ENCODE measurements at places on chromosomes 16 and 17.

- DNase-seq, result no peak
These were observed 394.7 kb downstream of the SOX9 start for GRCh38 chr17:72515291-72516065.

GRCh38 chr17:75844530-75845057 is 390 bp upstream of the UNC13D start:
- no peak for DNase-seq

DNA sequence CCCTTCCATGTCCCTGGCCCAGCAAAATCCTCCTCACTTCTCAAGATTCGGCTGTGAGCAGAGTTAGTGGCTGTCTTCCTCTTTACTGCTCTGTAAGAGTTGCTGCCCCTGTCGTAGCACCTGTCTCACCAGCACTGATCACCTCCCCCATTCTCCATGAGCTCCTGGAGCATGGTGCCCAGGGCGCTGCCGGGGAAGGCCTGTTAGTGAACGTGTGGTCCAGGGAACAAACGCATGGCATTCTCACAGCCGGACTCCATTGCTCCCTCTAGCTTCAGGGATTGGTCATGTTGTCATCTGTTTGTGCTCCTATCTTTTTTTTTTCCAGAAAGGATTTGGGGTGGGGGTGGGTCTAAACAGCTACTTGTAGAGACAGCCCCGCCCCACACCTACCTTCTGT is 141.2 kb downstream of the CMIP start:
- no peak for DNase-seq

- DNase-seq, result no peak
These were observed 16.4 kb upstream of the SLC16A11 start for GRCh38 chr17:7060165-7060891.

DNA sequence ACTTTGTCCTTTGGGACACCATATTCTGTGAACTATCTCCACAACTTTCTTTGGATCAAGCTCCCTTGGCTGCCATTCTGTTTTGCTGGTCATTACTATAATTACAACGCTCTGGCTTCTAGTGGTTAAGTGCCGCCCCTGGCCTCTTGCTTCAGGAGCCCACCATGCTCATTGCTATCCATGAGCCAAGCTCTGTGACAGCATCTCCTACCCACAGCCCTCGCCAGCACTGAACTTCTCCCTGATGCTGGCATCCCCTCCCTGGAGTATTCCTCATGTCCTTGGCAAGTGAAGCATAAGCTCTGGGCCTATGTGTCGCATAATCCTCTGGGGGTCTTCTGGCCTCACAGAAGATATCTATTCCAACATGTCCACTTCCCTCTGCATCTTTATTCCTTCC is 60.6 kb upstream of the DHX40 start:
- DNase-seq, result no peak

- no peak for DNase-seq
These were observed 95.5 kb downstream of the CCT6B start for GRCh38 chr17:34865716-34866115.

DNA sequence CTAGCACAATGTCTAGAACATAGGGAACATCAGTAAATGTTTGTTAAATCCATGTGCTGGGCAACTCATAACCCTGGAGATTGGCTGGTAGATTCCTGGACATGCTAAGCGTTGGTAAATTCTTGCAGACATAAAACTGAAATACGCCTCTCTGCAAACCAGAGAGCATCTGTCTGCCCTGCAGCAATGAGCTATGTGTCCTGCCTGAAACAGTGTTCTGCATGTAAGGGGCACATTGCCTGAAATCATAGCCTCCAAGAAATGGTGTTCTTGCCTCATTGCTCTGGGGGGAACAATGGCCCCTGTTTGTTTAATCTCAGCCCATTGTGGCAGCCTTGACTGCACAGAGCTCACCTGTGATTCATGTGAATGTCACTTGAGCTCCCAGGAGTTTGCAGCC is 113.5 kb upstream of the CCL2 start:
- no peak for DNase-seq

DNA sequence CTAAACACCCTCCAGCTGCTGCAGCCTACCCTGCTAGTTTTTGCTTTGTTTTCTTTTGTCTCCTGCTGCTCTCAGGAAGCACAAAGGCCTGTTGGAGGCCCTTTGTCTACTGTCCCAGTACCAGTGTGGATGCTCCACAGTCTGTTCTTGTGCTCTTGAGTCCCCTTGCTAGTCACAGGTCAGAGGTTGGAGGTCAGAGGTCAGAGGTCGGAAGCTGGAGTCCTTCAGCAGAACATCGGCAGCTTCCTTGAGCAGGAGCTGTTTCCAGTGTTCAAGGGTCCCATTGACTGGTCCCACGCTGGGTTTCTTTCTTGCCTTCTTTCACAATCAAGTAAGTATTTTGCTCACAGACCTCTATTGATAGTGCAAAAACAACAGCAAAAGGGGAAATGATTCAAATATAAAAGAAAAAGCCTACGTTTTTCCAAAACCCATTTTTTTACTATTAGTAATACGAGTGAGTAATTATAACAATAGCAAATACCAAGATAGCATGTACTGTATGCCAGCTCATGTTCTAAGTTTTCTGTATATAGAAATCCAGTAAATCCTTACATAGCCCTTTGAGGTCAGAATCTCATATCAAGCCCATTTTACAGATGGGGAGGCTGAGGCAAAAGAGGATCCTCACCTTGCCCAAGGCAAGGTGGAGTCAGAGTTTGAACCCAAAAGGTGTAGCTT is 10.9 kb upstream of the IL34 start:
- no peak for DNase-seq

- no peak for DNase-seq
These were observed 77.5 kb downstream of the ENGASE start for GRCh38 chr17:79152110-79152509.

GRCh38 chr17:65519462-65519861 is 42.0 kb downstream of the AXIN2 start:
- DNase-seq, result no peak

DNA sequence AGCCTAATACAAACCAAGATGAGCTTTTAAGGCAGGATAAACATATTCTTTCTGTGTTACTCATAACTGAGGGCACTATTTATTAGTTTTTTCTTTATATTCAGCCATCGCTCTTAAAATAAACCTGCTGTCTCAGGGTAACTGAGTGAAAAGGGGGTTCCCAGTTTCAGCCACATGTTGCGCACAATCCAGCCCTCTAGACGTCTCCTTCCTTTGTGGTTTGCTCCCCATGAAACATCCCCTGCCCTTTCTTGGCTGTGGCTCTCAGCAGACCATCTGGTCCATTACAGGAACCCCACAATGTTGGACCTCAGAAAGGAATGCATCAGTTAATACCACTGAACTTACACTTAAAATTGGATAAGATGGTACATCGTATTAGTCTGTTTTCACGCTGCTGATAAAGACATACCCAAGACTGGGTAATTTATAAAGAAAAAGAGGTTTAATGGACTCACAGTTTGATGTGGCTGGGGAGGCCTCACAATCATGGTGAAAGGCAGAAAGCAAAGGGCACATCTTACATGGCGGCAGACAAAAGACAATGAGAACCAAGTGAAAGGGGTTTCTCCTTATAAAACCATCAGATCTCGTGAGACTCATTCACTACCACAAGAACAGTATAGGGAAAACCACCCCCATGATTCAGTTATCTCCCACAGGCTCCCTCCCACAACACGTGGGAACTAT is 12.6 kb upstream of the IL21R start:
- no peak for DNase-seq

- DNase-seq, result no peak
These were observed 89.5 kb downstream of the CLEC16A start for GRCh38 chr16:11033629-11034420.

DNA sequence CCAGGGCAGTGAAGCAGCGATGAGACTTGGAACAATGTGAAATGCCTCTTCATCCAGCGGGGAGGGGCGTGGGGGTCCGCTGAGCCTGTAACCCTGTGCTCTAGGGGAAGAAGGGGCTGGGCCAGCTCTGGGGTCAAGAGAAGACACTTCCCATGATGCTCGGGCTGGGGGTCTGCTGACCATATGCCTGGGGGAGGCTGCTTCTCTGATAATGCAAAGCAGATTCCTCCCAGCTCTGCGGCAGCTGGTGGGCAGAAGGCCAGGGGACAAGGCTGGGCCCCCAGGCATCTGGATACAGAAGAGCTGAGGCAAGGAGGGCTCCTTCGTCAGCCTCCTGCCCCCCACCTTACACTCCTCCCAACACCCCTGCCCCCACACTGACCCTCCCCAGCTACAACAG is 24.7 kb downstream of the NGFR start:
- no peak for DNase-seq

DNA sequence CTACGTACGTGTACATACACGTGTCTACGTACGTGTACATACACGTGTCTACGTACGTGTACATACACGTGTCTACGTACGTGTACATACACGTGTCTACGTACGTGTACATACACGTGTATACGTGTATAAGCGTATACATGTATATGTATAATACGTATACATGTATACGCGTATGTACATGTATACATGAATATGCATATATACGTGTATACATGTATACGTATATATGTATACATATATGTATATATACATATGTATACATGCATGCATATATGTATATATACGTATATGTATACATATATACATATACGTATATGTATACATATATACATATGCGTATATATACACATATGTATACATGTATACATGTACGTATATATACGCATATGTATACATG is 22.2 kb upstream of the PYY start:
- DNase-seq, result no peak

- DNase-seq, result no peak
These were observed 12.0 kb downstream of the PLA2G10 start for GRCh38 chr16:14682121-14682520.

DNA sequence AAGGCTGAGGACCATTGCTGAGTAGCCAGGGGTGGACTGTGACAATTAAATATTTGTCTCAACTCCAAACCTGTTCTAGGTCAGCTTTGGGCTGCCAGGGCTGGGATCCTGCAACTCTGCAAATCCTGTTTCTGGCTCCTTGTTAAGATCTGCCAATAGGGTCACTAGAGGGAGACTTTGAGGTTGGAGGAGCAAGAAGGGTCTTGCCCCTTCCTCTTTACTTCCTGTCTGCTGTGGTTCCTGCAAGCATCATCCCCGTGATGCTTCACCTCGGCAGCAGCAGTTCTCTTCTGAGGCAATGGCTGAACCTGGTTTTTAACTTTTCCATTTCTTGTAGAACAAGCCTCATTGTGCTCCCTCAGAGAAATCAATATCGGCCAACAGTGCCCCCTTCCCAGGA is 124.6 kb downstream of the IRX5 start:
- no peak for DNase-seq

DNA sequence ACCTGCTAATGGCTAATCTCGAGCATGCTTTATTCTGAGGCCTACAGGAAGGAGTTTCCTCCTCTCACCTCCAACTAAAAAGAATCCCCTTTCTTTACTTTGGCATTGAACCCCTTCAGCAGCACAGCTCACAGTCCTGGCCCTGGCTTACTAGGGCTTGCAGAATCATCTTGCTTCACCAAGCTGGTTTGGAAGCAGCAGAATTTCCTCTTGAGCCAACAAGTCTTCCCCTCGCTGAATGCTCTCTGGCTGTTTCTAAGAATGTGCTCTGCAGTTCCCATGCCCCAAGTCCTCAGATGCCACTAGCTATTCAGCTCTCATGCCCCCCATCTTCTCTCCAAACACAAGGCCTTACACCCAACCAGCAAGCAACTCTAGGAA is 271.2 kb downstream of the NTN1 start:
- DNase-seq, result no peak

- no peak for DNase-seq
These were observed 10.5 kb upstream of the PIP4K2B start for GRCh38 chr17:38809828-38810227.

DNA sequence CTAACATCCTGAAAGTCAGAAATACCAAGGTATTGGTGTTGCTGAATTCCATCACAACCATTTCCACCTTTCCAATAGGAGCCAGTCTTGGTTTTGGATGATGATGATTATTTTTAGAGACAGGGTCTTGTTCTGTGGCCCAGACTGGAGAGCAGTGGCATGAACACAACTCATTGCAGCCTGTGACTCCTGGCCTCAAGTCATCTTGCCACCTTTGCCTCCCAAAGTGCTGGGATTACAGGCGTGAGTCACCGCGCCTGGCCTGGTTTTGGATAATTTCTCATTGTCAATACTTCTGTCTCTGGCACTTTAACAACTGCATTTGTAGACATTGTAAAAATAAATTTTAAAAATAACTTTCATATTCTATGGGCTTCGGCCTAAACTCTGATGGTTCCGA is 22.6 kb downstream of the STAT5B start:
- no peak for DNase-seq

DNA sequence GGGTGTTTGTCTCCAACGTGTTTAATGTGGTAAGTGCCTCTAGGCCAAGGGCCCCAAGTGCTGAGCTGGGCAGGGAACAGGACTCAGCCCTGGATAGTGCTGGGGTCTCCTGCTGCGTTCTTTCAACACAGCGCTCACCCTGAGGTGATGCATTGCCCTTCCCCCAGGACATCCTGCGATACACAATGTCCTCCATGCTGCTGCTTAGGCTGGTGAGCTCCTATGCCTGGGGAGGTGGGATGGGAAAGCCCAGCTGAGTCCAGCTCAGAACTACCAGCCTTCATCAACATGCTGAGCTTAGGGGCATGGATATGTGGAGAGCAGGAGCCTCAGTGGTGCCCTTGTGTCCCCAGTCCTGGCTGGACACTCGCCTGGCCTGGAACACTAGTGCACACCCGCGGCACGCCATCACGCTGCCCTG is 563 bp downstream of the ZACN start:
- no peak for DNase-seq

GRCh38 chr16:81625544-81626153 is 153.4 kb upstream of the PLCG2 start:
- DNase-seq, result no peak

GRCh38 chr17:28878158-28878910 is 19.2 kb downstream of the FLOT2 start:
- no peak for DNase-seq

DNA sequence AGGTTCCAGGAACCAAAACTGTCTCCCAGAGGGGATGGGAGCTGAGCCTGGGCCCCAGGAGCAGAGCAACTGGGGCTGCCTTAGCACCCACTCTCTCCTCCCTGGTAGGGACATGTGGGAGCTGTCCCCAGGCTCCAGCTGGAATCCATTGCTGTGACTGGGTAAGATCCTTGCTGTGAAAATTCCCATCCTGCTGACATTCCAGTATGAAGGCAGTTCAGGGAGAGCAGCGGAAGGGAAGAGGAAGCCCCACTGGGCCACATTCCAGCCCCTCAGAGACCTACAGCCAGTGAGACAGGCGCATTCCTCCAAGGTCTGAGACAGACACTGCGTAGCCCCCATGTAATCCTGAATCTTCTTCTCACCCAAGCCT is 24.2 kb downstream of the MYO18A start:
- DNase-seq, result no peak

- peak; percentile 1 for DNase-seq
These were observed 1.4 kb downstream of the SYNRG start for GRCh38 chr17:37607637-37608331.
